ENCODE measurements at places on chromosomes 16 and 17. TPM values are rescaled to one million over a fixed set of nuclear protein-coding genes. Genes with fewer than 3 reads are reported as not detected.

STX1B gene
- total RNA-seq: 0.55 TPM

WNT3 gene
- not detected for total RNA-seq

PLA2G15 gene
- 9.4 TPM for total RNA-seq

PIPOX gene
- 1.8 TPM for total RNA-seq

NPTX1 gene
- total RNA-seq: 29.5 TPM
